Suppressor macrophage treated with lipopolysaccharide for 1 hour (primary cell): ENCODE measurements at places on chromosomes 6 and 20.

- DNase-seq = no peak
Measured at GRCh38 chr20:18405826-18406225, 61.0 kb downstream of the DZANK1 start.

- no peak for DNase-seq
Measured at GRCh38 chr20:37542281-37542680, 14.6 kb upstream of the BLCAP start.

GRCh38 chr6:162090734-162091133 lies 636.8 kb downstream of the PRKN start:
- DNase-seq = no peak

DNA sequence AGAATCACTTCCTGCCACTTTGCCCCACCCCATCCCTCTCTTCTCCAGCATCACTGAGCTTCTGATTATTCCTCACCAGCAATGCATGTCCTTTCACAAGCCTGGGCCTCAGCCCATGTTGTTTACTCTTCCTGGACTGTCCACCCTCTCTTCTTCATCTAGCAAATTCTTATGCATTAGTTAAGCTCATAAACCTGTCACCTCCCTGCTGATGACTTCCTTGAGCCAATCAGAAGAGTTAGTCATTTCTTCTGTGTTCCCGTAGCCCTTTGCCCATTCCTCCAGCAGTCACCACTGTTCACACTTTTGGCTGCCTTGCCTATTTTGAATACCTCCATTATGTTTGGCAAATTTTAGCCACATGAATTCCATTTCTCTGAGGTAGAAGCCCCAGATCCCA lies 4.1 kb upstream of the CRYBG1 start:
- DNase-seq = no peak

GRCh38 chr6:169738204-169738975 lies 13.0 kb downstream of the DYNLT2 start:
- DNase-seq = no peak

GRCh38 chr6:147972448-147972847 lies 370.2 kb upstream of the SASH1 start:
- no peak for DNase-seq

- DNase-seq = no peak
Measured at GRCh38 chr20:46931699-46932098, 37.1 kb downstream of the EYA2 start.

GRCh38 chr6:12114055-12114503 lies 102.0 kb downstream of the HIVEP1 start:
- DNase-seq = no peak

- DNase-seq = peak; percentile 63
Measured at GRCh38 chr20:25253606-25254275, 5.9 kb downstream of the PYGB start.

GRCh38 chr6:151690768-151691562 lies 116.5 kb upstream of the ESR1 start:
- peak; percentile 86 for DNase-seq

DNA sequence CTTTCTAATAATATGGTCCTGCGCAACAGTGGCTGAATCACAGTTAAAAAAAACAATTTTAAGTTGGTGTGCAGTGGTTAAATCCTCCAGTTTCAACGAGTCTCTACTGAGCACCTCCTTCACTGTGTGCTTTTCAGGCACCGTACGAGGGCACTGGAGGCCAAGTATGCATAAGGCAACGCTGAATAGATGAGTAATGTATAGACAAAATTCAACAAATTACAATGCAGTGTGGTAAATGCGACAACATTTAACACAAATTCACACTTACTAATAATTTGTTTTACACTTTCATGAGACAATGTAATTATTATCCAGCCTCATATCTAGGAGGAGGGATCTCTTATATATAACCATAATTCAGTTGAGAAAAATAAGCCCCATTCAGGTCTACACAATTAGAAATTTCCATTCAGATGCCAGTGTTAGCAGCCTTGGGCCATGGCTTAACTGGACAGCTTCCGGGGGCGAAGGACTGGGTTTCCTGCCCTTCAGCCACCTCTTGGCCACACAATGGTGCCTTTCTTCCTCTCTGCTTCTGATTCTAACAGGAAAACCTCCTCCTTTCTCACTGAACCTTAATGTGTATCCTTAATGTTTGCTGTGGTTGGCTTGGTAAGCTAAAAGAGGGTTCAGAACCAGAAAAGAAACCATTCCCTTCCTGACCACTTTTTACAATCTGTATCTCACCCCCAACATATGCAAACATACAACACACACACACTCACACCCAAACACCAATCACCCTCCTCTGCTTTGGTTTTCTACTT lies 51.9 kb downstream of the B4GALT5 start:
- DNase-seq = no peak

GRCh38 chr6:57315851-57316250 lies 1.6 kb upstream of the PRIM2 start:
- no peak for DNase-seq

GRCh38 chr6:111713236-111713635 lies 107.6 kb upstream of the TRAF3IP2 start:
- no peak for DNase-seq

- no peak for DNase-seq
Measured at GRCh38 chr6:131331873-131332781, 196.9 kb downstream of the AKAP7 start.

DNA sequence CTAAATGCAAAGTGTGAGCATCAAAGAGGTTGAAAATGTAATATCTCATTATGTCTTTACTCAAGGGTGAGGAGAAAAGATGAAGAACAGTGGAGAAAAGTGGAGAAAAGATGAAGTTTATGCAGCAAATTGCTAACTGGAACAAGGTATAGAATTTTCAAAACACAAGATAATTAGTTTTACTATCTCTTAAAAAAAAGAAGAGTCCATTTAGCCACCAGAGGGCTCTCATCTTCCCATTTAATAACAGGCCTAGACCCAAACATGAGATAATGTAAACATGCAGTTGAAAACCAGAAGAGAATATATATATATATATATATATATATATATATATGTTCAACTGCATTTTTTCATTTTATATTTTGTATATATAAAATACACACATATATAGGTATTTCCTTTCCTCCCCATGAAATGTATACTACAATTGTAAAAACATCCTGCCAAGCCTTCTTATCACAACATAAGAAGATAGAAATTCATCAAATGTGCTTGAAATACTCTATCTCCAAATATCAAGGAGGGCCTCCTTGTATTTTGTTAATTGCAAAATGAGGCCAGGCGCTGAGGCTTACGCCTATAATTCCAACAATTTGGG lies 78.4 kb downstream of the ADTRP start:
- DNase-seq = peak; percentile 71

GRCh38 chr20:59782986-59783640 lies 150.3 kb downstream of the SYCP2 start:
- peak; percentile 64 for DNase-seq

DNA sequence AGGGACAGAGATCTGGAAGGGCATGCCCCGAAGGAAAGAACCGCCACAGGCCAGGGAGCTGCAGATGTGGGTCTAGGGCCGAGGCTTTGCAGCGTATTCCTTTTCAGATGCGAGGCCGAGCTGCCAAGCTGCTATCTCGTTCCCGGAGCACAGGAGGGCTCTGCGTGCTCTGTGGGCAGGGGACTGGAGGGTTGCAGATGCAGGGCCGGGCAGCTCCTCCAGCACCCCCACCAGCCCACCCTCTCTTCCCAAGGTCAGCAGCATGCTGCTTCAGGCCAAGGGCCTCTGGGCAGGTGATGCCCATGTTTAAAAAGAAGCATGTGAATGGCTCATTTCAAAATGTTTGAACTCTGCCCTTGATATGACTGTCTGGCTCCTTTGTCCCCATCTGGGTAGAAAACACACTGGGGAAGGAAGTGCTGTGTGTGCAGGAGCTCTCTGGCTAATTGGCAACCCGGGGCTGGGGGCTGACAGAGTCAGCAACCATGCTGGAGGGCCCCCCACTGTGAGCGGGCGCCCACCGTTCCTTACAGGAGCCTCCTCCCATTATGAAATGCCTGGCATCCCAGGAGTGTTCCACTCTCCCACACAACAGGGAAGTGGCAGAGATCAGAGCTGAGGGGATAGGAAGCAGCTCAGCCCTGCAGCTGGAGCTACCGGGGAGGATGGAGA lies 353.3 kb downstream of the ZFAND3 start:
- no peak for DNase-seq

DNA sequence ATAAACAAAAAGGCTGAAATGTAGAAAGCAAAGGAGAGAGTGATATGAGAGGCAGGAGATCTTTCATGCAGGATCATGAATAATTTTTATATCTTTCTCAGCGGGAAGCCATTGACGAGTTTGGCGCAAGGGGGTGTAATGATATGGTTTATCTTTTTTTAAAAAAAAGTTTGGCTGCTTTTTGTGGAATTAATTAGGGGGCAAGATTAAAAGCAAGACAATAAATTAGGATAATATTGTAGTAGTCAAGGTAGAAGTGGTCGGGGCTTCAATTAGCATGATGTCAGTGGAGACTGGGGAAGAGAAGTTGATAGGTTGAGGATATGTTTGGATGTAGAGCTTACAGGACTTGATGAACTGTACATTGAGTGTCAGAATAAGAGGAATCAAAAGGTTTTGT lies 4.0 kb downstream of the SENP6 start:
- DNase-seq = no peak

- DNase-seq = no peak
Measured at GRCh38 chr6:167580619-167580911, 246.1 kb upstream of the AFDN start.

GRCh38 chr6:8855411-8855810 lies 420.1 kb upstream of the SLC35B3 start:
- peak; percentile 3 for DNase-seq
